ENCODE measurements at places on chromosomes 16 and 17.

DNA sequence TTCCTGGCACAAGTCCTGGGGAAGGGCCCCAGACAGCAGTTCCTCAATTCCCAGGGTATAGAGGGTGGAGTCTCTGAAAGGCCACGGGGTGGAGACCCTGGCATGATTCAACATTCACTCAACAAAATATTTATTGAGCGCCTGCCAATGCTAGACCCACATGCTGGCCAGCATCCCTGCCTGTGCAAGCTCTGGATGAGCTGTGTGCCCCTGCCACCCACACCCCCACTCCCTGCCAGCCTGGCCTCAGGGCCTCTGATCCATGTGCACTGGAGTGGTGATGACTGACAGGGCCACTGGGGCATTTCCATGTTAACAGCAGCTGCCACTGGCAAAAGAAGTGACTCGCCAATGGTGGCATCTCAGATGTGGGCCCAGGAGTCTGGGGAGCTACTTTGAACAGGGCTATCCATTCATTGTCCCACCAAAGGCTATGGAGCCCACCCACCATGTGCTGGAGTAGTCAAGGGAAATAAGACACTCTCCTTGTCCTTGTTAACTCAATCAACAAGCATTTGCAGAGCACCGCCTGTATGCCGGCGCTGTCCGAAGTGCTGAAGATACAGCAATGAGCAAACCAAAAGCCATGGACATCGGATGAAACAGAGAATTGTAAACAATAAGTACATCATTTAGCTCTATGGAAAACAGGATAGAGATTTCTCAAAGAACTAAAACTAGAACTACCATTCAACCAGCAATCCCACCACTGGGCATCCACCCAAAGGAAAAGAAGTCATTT lies 3.0 kb upstream of the PRSS22 start:
- DNase-seq = no peak

DNA sequence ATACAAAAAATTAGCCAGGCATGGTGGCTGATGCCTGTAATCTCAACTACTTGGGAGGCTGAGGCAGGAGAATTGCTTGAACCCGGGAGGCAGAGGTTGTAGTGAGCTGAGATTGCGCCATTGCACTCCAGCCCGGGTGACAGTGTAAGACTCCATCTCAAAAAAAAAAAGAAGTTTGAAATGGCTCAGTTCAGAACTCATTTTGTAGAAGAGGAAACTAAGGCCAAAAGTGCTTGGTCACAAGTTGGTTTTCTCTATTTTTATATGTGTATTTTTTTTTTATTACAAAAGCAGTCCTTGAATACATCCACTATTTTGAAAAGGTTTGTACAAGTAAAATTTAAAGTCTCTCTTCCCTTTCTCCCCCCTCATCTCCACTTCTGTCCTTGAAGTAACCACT lies 5.5 kb downstream of the TAC4 start:
- no peak for DNase-seq

DNA sequence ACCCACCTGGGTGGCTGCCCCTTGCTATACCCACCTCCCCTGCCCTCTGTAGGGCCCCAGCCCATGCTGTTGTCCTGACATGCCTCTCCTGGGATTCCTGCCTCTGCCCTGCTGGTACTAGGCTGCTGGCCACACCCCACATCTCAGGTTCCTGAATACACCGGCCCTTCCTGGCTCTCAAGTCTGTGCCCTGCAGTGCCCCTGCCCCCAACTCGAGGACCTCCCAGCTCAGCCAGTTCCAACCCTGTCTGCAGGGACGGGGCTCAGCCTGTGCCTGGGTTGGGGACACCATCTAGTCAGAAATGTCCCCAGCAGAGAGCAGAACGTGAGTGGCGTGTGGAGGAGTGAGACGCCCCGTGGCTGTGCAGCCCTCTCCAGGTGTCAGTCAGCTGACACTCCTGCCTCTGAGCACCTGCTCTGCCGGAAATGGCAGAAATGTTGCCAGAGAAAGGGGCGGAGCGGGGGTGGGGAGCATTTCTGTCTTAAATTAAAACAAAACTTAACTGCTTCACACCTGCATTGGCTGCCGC lies 28.7 kb downstream of the ACSF3 start:
- DNase-seq = no peak

- DNase-seq = no peak
Measured at GRCh38 chr16:683396-684070, 601 bp downstream of the JMJD8 start.

DNA sequence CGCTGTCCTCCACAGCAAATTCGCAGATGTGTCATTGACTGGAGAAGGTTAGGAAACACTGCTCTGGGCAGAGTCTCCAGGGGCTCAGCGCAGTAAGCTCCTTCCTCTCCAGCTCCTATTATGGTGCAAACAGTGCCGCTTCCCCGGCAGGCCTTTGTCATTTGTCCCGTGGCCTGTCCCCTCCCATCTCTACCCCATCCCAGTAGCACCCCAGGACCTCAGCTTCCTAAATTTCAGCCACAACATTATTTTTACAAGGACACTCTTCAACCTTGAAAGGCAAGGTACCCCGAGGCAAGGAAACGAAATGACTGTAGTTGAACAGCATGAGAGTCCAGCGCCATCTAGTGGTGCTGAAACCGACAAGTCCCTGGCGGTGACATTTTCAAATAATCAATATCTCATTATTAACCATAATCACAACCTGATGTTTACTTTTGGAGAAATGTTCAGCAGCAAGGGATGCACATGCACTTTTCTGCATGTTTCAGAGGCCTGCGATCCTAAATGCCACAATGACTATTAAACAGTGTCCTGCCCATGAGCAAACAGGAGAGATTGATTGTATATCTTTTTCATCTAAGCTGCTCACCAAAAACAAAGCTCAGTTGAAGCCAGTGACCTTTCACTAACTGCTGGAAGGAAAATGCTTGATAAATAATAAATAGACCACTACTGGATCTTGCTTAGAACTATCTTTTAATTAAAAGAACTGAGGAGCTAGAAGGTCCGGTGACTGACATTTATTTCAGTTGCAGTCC lies 16.5 kb downstream of the MRPS23 start:
- peak; percentile 44 for DNase-seq

GRCh38 chr16:70548936-70549335 lies 25.3 kb downstream of the SF3B3 start:
- DNase-seq = no peak

- DNase-seq = no peak
Measured at GRCh38 chr17:34302636-34303035, 16.6 kb upstream of the CCL8 start.

DNA sequence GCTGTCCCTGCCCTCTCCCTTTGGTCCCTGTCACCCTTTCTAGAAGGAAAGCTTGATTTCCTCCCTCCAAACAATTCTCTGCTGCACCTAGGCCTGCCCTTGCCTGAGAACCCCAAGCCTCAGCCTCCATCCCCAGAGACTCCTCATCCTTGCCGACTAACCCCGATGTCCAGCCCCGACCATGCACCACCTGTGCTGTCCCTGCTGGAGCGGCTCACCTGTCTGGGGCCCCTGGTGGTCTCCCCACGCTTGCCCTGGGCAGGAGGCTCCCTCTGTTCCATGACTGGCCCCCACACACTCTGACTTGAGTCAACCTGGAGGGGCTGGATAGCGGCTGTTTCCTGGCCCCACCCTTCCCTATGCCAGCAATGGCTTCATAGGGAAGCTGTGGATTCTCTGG lies 12.0 kb upstream of the SRRM2 start:
- no peak for DNase-seq

DNA sequence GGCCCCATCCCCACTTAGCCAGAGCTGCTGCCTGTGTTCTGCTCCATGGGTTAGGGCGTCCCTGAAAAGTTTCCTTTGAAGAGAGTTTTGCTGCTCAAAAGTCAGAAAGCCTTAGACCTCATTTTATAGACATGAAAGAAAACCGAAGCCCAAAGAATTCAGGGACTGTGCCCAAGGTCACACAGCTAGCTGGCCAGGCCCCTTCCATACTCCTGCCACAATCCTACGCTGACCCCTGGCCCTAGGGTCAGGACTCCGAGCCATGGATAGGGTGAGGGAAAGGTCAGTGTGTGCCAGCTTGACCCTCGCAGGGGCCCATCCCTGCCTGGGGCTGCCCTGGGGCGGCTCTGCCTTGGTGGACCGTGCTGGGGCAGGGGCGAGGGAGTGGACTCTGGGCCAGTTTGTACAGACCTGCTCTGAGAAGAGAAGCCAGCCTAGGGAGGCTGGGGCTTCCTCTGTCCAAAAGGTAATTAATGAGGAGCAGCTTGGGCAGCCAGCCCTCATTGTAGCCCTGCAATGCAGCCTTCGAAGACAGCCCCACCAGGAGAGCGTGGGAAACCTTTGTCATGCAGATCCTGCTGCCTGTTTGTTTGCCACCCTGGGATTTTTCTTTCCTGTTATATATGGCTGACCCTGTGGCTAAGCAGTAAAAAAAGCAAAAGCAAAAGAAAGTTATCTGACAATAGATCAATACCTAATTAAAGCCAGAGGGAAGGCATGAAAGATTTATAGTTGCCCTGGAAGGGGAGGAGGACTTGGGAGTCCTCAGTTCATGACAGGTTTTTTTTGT lies 37.4 kb downstream of the RHBDL3 start:
- no peak for DNase-seq

DNA sequence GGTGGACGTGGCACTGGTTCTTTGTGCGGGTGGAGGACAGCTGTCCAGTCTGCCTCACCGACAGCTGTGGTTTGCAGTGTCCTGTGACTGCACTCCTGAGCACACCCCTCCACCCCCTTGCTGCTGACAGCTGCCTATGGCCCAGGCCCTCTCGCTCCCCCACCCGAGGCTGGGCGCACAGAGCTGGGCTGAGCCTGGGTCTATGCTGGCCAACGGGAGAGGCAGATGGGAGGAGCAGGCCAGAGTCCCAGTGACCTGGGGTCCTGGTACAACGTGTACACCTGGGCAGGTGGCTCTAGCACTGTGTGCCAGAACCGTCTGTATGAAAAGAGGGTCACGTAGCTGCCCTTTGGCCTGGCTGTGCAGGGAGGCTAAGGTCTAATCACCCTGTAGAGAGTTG lies 30.5 kb downstream of the BAIAP2 start:
- DNase-seq = no peak

DNA sequence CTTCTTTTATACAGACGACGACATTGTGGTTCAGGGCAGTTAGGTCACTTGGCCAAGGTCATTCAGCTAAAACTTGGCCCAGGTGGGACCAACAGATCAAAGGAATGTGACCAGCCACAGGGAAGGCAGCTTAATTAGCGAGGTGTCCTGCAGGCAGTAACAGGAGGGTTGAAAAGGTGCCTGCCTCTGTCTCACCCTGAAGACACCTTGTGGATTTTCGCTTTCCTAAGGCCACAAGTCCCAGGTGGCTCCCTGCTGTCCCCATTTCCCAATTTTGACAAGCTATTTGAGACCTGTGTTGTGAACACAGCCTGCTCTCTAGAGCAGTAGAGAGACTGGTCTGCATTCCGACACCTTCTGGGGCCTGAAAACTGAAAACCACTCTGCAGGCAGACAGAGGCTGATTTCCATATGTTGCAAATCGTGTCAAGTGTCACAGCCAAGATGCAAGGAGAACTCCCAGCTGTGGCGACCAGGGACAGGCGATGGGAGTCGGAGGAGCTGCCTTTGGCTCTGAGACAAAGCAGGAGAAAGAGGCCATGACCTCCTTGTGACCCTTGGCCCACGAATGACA lies 593.1 kb upstream of the CDH5 start:
- DNase-seq = no peak

- no peak for DNase-seq
Measured at GRCh38 chr16:50960517-50961202, 190.4 kb downstream of the SALL1 start.

DNA sequence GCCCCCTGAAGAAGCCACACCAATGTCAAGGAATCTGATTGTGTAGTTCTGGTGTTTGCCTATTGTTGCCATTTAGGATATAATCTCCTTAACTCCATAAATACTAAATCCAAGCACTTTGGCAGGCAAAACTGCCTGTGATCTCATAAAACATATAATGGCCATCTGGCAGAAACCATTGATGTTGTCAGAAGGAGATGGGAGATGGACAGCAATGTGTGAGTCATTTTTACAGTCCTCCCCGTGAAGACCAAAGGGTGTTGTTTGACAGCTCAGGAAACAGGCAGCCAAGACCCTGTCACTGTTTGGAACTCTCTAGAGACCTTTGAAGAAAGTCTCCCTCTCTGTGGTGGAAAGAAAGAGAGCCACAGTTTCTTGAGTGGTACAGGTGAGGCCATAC lies 454.1 kb downstream of the HS3ST3B1 start:
- no peak for DNase-seq

DNA sequence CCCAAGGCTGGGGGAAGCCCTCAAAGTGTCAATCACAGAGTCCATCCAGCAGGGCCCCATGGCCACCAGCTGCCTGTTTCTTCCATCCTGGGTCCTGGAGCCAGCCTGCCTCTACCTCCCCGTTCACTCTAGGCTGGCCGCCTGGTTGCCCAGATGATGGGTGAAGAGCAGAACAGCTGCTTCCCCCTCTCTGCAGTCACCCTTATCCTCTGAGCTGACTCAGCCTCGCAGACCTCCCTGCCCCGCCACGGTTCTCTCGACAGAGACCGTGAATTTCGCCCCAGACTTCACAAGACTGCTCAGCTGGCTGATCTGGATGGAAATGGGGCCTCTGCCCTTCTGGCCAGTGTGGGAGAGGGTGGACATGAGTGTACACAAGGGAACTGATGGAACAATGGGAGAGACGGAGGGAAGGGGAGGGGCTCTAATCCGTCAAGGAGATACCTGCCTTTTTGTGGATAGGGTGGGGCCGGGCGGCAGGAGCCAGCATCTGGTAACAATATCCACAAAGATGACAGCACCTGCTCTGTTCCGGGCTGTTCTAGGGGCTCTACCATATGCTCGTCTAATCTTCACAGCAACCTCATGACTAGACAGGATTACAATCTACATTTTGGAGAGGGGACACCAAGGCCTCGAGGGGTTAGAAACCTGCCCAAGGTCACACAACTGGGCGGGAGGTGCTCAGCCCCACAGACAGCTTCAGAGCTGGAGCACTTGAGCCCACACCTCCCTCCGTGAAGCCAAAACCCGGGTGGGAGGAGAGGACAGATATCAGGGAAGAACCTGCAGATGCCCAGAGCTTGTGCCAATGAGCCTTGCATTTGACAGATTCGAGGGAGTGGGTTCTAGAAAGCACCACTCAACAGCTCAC lies 136.0 kb downstream of the SDK2 start:
- DNase-seq = no peak
